ENCODE measurements at places on chromosomes 6 and 20.

DNA sequence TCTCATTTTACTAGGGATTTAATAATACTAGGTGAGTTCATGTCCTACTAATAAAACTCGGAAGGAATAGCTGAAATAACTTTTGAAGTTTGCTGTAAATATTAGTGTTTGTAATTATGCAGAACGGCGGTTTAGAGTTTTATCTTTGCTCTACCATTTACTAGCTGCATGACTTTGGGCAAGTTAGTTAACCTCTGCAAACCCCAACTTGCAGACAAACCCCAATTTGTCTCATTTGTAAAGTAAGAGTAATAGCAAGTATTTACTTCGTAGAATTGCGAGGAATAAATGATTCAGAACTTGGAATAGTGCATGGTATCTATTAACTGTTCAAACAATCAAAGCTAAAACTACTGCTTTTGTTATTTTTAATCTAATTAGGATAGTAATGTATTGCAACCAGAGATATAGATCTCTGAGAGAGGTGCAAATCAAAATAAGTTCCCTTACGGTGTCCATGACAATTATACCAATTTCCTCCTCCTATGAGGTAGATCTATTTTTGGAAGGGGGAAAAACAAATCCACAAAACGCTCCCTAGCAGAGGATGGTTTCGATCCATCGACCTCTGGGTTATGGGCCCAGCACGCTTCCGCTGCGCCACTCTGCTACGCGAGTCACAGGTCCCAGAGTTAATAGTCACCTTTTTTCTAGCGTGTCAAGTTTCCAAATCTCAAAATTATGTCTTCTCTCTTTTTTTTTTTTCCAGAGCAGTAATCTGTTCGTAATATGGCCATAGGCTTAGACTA lies 35.1 kb upstream of the BTN3A2 start:
- DNase-seq, result no peak

- DNase-seq, result no peak
Measured at GRCh38 chr6:142300758-142301650, 803 bp upstream of the ADGRG6 start.

- DNase-seq, result no peak
Measured at GRCh38 chr20:3753098-3753497, 14.5 kb downstream of the ADISSP start.

GRCh38 chr20:5495026-5495425 lies 178.3 kb upstream of the PROKR2 start:
- DNase-seq, result no peak

GRCh38 chr6:115817161-115817560 lies 243.5 kb downstream of the FRK start:
- DNase-seq, result no peak

DNA sequence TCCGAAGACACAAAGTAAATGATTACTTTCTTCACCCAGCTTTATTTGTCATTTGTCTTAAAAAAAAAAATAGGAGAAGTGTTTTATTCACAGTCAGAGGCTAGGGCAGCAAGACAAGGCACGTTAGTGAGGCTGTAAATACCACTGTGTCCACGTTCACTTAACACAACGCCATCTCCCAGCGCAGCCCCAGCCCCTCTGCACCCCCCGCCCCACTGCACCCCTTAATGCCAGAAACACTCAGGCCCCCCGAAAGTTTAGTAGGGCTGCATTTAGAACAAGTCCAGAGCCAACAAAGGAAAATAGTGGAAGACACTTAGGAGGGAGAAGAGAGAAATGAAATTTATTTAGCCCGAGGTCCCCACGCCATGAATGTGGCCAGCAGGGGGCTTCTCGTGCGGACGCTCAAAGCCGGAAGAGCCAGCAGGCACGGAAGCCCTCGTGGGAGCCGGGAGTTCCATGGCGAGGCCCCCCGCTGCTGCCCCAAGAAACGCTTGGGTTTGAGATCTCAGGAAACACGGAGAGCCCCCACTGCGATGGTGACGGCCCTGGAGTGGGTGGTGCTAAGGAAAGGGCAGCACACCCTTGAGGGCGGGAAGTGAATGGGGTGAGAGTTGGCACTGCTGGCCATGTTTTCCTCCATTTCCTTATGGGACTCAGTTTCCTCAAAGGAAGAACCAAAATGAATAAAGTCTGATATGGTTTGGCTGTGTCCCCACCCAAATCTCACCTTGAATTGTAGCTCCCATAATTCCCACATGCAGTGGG lies 50.2 kb downstream of the IYD start:
- peak; percentile 35 for DNase-seq

DNA sequence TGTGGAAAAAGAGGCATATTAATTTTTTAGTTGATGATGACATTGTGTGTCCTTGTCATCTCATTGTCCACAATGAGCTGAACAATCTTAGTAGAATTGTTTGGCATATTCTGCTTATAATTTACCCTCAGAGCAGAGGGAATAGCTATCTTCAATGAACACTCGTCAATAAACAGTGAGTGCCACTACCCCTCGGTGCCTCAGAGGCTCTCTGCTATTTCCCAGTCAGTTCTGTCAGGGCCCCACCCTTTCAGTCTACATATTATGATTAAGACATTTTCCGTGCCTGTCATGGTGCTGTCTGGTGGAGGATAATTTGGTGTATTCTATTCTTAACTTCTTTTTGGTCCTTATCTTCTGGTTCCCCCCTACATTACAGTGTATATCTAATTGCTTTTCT lies 31.2 kb downstream of the NUS1 start:
- no peak for DNase-seq

- DNase-seq, result no peak
Measured at GRCh38 chr6:52584203-52584602, 7.3 kb upstream of the TRAM2 start.

DNA sequence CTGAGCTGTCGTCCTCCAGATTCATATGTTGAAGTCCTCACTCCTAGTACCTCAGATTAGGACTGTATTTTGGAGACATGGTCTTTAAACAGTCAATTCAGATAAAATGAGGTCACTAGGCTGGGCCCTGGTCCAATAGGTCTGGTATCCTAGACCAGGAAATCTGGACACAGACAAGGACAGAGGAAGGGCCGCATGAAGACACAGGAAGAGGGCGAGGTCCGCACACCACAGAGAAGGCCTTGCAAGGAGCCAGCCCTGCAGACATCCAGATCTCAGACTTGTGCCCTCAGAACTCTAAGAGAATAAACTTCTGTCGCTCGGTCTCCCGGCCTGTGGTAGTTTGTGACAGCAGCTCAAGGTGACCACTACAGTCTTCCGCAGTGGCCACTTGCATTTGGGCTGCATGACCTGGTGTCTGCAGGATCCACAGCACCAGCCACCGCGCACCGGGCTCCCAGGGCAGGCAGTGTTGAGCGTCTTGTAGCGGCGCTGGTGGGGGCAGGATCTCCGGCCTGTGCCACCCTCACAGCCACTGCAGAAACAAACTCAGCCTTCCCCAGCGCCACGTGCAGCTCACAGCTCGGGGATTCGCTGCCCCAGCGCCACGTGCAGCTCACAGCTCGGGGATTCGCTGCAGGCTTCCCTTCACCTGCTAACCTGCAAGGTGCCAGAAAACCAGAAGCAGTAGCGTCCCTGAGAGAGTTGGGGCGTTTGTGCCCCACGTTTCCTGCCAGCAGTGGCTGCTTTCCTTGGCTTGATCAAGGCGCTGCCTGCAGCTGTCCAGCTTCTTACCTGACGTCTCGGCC lies 6.0 kb upstream of the RBM38 start:
- DNase-seq, result no peak

GRCh38 chr6:85640821-85641220 lies 1.9 kb downstream of the SYNCRIP start:
- DNase-seq, result no peak

GRCh38 chr6:44003345-44004061 lies 123.7 kb downstream of the MRPL14 start:
- no peak for DNase-seq

DNA sequence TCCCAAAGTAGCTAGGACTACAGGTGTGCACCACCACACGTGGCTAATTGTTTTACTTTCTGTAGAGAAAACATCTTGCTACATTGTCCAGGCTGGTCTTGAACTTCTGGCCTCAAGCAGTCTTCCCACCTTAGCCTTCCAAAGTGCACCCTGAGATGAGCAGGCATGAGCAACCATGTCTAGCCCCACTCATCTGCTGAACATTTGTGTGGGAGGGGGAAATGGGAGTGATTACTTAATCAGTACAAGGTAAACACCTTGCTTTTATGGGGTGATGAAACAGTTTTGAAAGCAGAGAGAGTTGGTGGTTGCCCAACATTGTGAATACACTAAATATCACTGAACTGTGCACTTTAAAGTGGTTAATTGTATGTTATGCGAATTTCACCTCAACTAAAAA lies 5.3 kb downstream of the APMAP start:
- DNase-seq, result no peak

DNA sequence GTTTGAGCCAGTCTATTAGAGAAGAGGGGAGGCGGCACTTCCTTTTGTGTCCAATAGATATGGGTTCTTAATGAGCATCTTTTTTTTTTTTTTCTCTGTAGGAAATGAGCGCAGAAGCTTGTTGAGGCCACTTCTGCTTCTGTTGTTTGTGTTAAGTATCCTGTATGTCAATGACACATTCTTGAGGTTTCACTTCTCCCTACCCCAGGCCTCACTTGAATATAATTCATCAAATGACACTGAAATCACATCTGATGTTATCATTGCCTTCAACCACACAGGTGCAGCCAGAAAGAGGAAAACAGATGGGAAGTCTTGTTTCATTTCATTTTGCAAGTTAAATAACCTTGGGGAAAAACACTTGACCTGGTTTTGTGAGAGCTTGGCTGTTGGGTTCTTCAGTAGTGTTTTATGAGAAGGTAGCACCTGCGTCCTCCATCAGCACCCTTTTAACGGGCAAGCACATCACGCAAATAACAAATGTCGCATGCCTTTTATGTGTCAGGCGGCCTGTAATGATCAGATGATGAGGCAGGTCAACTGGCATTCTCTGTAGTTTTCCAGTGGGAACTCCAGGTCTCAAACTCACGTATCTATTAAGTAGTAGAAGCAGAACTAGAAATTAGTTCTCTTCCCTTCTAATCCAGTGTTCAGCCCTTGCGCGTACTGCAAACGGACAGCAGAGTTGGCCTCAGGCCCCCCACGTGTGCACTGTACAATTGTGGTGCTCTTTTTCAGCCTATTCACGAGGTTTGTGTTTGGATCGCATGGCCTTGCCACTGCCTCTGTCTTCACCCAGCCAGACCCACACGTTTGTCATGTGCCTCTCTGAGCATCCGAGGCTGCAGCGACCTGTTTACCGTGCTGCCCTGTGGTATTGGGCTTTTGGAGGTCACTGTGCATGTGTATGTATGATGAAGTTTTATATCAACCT lies 23.5 kb downstream of the PLEKHG1 start:
- DNase-seq, result no peak

DNA sequence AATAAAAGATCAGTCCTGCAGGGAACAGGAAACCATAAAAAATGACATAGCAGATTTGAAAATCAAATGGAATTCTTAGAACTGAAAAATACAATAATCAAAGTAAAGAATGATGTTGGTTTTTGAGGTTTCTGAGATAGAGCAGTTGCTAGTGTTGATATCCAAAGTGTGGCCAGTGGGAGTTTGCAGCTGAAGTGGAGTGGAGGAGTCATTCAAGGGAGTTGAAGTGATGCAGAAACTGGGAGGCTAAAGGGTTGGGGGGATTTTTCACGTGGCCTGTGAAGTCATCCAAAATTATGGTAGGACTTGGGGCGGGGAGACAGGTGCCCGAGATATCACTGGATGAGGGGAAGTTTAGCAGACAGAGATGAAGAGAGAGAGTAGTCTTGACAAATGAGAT lies 123.6 kb downstream of the CDC5L start:
- no peak for DNase-seq

DNA sequence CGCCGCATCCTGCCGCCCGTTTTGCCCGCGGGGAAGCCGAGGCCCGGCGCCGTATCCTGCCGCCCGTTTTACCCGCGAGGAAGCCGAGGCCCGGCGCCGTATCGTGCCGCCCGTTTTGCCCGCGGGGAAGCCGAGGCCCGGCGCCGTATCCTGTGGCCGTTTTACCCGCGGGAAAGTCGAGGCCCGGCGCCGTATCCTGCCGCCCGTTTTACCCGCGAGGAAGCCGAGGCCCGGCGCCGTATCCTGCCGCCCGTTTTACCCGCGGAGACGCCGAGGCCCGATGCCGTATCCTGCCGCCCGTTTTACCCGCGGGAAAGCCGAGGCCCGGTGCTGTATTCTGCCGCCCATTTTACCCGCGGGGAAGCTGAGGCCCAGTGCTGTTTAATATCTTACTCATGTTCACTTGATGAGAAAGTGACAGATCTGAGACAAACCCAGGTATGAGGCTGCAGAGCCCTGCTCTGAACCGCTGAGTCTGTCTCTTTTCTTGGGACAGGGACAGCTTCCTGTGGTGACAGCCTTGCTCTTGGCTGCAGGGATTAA lies 129.4 kb downstream of the CDH26 start:
- DNase-seq, result no peak

DNA sequence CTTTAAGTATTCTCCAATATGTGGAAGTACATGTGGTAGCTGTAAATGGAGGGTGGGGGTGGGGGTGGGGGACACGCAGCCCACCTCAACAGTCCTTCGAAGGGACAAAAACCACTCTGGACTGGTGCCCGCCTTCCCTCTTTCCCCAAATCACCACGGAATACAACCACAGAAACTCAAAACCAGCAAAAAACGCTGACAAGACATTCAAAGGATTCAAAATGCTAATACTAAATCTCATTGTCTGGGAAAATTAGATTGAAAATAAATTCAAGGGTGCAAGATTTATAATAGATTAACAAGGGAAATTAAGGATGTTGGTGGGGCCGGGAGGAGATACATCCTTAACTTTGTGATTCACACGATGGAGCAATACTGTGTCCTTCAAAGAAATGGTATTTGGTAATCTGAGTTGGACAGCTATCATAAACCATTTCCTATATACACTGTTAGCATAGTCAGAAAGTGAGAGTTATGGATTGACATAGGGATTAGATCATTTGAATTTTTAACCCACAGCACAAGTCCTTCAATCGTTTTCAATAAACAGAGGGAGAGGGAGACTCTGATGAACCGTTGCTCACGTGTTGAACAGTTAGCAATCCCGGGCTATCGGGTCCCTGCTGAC lies 766 bp upstream of the TBC1D22B start:
- no peak for DNase-seq

- DNase-seq, result no peak
Measured at GRCh38 chr6:5029609-5030008, 25.8 kb upstream of the RPP40 start.

DNA sequence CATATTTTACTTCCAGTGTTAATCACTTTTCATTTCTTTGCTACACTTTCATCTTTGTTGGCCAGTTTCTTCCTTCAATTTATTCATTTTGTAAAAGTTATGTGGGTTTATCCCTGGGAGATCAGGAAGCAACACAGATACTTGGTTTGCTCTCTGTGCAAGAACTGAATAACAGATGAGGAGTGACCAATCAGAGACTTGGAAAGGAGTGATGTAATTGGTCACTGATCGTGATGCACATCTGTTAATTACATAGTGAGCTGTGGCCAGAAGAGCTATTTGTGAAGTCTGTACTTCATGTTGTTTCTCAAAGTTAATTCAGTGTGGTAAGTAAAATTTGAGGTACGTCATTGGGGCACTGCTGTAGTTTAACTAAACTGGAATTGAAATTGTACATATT lies 21.3 kb downstream of the ANKRD6 start:
- no peak for DNase-seq

- no peak for DNase-seq
Measured at GRCh38 chr20:24980291-24981053, 12.1 kb downstream of the APMAP start.

GRCh38 chr6:36443471-36444428 lies 950 bp downstream of the KCTD20 start:
- no peak for DNase-seq
